ENCODE measurements at places on chromosomes 7 and 10.

DNA sequence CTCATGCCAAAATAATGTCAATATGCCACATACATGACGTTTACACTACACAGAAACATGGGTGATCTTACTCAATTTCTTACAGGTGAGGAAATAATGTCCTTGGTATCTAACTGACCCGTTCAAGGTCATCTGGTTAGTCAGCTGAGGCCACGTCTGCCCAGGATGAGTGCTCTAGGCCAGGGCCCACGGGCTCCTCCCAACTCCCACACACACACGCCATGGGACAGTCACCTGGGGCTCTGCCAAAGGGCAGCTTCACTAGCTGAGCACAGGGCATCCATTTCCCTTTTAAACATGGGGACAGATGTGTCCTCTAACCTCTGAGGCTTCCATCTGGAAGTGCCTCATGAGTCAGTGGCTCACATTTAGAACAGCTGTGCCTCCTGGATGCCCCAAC, 123.9 kb downstream of the TNS3 start:
- DNase-seq = no peak

DNA sequence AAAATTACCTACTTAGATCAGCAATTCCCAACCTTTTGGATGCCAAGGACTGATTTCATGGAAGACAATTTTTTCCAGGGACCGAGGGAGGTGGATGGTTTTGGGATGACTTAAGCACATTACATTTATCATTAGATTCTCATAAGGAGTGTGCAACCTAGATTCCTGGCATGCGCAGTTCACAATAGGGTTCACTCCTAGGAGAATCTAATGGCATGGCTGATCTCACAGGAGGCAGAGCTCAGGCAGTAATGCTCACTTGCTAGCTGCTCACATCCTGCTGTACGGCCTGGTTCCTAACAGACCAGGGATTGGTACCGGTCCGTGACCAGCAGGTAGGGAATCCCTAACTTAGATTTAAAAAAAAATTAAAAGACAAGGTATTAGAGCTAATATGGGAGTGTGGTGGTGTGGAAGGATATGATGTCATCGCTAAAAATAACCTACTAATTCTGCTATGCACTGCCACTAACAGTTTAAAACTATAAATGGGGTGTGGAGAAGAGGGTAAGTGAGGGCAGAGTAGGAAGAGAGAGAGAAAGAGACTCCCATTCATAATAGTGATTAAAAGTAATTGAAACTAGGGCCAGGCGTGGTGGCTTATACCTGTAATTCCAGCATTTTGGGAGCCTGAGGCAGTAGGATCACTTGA, 282.7 kb downstream of the BAMBI start:
- no peak for DNase-seq

DNA sequence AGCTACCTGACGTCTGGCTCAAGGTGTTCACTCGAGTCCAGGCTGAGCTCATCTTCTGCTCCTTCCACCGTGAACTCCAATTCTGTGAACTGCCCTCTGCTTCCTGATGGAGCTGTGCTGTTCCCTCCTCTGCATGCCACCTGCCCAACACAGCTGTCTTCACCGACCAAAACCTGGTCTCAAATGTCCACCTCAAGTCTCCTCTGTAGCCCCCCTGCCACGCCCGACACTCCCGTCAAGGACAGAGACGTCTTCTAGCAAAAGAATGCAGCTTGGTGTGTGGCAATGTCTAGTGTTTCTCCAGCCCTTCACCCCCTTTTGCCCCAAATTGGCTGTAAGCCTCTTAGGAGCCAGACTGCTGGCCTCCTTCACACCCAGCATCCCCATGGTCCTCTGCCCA, 305.1 kb downstream of the DNAJB6 start:
- DNase-seq = no peak

DNA sequence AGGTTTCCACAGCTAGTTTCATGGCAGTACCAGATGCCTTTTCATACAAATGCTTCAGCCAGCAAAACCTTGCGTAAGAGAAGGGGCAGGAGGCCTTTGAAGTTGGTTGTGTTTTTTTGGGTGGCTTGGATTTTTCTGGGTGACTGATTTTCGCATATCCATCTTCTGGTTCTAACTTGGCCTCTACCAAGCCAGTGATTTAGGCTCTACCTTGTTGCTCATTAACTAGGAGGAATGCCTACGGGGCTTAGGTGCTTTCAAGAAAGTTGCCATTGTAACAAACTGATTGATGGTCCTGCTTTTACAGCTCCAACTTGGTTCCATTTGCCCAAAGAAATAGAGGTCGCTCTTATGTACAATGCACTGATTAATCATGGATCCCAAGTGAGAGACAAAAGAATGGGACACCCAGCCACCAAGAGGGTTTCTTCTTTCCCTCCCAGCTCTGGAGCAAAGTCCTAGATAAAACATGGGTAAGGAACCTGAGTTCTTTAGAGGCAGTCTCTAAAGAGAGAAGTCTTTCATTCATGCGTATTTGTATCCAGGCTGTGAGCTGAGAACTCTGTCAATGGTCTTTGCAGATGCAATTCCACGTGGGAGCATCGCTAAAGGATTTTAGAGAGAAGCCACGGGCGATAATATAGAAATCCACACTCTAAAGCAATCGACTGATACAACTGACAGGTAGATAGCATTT, 92.1 kb upstream of the FGFR2 start:
- DNase-seq = no peak

DNA sequence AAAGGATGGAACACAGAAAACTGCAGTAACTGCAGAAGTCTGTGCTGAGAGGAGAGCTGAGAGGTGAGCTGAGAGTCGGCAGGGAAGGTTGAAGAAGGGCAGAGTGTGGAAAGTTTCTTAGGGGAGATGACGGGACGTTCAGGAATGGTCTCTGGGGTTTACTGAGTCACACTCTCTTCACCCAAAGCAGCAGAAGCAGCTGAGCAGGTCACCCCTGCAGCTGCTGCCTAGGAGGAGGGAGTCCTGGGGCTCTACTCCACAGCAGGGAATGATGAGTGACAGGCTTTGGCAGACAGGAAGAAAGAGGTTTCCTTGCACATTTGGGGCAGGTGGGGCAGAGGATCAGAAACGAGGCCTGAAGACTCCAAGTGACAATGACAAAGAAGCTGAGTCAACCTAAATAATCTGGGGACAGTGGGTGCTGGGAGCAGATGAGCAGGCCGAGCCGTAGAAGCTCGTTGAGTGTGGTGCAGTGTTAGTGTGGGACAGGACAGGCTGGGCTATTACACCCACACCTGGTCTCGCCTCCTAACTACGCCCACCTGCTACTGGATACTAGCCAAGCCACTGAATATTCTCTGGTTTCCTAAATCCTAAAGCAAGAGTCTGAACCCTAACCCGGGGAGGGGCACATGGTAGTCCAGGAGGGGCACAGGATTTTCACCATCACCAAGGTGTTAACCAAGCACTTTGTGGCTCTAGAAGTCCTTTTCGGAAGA, 24.9 kb downstream of the BEND7 start:
- DNase-seq = no peak

DNA sequence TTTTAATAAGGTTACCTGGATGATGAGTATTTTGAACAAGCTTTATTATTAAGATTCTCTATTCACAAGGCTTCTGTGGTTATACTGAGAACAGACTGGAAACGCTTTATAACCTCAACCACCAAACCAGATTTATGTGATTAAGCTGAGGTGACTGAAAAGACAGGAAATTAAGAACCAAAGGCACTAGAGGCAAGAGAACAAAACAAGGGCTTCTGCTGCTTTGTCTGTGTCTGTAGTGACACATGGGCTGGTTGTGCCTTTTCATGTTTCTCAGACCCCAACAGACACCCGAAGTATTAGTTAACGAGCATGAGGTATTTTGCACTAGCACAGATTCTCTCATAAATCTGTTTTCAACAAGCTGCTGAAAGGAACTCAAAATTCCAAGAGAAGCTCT, 64.4 kb downstream of the RAPGEF5 start:
- DNase-seq = no peak

- DNase-seq = no peak
Observed at GRCh38 chr10:14459665-14460064, 128.9 kb upstream of the FRMD4A start.

- DNase-seq = no peak
Observed at GRCh38 chr10:107126512-107127065, 37.9 kb downstream of the SORCS1 start.

GRCh38 chr10:79158402-79159097, 89.8 kb downstream of the ZMIZ1 start:
- DNase-seq = no peak

DNA sequence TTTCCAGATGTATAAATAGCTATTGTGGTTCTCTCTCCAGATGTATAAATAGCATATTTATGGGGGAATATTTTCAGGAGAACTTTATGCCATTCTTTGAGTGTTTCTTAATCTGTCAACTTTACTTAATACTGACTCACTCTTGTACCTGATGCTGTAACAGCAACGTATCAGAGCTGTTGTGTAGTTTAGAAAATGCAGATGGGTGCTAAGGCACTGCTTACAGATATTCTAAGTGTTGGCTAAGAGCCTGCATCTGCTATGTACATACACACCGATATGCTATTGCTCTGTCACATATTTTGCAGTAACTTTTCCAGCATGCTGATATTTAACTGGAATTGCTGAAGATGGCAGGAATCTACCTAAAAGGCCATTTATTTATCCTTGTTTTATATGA, 71.9 kb downstream of the WDR37 start:
- DNase-seq = no peak

DNA sequence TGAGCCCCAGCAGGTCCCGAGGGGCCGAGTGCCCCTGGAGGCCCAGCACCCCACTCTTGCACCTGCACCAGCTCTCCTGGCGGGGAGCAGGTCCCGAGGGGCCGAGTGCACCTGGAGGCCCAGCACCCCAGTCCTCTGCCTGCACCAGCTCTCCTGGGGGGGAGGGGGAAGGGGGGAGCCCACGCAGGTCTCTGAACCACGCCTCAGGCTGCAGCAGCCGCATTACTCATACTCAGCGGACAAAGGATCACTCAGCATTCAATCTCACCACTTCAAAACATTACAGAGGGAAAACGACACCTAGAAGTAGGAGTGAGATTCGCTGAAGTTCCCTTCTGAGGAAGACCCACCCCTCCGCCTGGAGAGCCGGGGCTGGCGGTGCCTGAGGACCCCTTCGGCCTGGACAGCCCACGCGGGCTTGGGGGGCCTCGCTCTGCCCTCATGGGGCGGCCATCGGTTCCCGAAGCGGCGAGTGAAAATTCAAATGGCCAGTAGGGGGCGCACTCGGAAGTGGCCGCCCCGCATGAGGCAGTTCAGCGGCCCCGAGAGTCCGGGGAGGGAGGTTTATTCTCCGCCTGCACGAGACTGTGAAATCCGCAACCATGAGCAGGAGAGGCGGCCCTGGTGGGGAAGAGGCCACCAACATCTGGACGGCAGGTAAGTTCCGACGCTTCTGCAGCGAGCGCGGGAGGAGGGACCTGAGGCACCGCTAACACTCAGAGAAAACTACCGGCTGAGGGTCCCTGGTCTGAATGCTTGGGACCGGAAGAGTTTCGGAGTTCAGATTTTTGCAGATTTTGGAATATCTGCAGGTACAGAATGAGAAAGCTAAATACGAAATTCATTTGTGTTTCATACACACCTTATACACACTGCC, 1.1 kb upstream of the GPER1 start:
- DNase-seq = no peak

- DNase-seq = no peak
Observed at GRCh38 chr10:29623797-29624196, 11.0 kb downstream of the SVIL start.

- DNase-seq = no peak
Observed at GRCh38 chr10:132390921-132391675, 5.9 kb upstream of the PWWP2B start.

DNA sequence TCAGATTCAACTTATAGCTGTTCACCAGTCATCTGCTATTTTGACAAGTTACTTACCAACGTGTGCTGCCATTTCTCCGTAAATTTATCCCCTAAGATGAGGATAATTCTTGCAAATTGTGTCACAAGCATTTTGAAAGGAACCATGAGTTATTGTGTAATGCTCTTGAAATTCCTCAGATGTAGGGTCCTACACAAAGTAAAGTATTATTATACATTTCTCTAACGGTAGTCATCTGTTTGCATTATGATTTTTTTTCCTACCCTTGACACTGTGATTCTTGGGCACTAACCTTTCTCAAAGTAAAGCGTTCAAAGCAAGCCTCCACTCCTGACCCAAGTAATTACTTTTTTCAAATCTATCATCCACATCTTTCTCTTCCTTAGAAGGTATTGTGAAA, 8.1 kb downstream of the HERC4 start:
- DNase-seq = no peak

DNA sequence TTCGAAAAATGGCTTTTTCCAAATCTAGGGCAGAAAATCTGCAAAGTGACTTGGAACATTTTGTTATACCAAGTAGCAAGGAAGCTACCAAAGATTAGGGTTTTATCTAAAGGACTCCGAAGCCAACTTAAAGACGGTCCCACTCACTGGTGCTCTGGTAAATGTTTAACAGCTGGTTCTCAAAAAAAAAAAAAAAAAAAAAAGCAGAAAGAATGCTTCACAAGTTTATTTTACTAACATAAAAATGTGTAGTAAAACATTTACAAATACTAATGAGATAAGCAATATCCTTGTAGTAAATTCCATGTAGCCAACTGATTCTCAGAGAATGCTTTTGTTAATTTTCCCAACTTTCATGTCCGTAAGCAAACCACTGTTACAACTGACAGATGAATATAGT, 38.4 kb downstream of the TAF3 start:
- no peak for DNase-seq

GRCh38 chr7:149494738-149495368, 2.8 kb downstream of the ZNF746 start:
- no peak for DNase-seq

DNA sequence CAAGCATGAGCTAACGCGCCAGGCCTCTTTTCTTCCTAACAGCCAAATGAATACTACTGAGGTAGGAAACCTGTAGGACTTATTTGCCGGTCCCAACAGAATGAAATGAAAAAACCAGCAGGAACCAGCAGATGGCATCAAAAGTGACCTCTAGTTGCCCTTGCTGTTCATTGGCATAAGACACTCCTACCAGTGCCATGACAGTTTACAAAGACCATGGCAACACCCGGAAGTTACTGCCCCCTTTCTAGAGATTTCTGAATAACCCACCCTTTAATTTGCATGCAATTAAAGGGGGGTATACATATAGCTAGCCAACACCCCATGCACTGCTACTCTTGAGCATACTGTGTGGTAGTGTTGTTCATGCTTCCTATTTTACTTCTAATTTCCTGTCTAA, 65.2 kb downstream of the ATE1 start:
- no peak for DNase-seq
